ENCODE measurements at places on chromosomes 16 and 17.

- no peak for DNase-seq
Observed at GRCh38 chr17:4788159-4788806, 481 bp upstream of the GLTPD2 start.

DNA sequence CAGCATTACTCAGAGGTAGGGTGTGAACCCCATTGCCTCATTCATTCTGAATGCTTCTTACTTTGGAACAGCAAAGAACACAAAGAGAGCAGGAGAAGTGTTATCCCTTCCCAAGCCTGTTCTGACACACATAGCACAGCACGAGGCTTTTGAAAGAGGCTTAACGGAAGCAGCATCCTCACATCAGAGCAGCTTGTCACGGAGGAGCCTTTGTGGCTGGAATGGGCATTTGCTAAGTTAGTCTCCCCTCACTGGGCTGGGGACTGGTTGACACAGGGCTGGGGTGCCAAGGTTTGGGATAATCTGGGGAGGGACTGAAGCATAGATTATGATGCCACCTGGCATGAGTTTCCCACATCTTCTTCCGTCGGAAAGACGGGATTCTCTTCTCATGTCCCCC lies 167.5 kb upstream of the DNAH9 start:
- no peak for DNase-seq

- DNase-seq: no peak
Observed at GRCh38 chr17:18967916-18968315, 16.0 kb downstream of the SLC5A10 start.

DNA sequence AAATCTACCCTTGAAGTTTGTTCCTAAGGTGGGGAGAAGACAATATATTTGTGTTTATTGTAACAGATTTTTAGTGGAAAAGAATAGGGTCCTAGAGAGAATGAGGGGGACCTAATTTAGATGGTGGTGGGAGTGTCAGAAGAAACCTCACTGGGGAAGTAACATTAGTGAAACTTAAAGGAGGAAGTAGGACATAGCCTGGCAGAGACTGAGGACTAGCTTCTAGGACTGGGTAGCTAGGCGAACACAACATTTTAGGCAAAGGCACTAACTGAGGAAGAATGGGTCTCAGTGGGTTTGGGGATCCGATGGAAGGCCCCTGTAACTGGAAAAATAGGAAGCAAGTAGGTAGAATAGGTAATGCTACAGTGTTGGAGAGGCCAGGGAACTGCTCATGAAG lies 4.2 kb upstream of the ARL2BP start:
- DNase-seq: no peak

GRCh38 chr17:78040440-78041385 lies 82.2 kb downstream of the TNRC6C start:
- no peak for DNase-seq

DNA sequence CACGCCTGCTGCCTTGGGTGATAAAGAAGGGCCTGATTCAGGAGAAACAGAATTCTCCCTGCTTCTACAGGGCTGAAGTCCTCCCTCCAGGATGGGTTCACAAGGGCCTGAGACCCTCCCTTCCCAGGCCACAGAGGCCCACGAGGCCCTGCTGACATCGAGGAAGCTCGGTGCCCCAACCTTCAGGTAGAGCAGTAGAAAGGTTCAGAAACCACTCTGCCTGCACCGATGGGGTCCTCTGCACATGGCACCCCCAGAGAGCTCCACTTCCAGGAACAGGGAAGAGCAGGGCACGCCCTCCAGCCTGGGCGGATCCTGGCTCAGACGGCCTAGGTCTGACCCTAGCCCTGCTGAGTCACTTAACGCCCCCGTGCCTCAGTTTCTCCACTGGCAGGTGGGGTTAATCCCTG lies 773 bp downstream of the CENPX start:
- no peak for DNase-seq

DNA sequence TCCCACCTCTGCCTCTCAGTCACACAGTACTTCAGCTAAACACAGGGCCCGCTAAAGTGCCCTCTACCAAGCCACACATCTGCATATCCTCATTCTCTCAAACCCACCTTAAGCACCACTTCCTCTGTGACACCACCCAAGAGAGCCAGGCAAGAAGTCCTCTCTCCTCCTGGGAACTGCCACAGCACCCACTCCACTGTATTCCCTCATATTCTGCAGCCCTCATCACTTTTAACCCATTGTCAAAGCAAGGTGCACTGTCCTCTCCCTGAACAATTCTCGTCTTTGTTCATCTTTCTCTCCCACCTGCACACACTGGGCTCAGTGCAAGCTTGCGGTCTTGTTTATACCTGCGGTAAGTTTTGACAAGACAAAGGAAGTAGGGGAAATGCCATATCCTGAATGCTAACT lies 13.6 kb downstream of the CHD9 start:
- DNase-seq: no peak

DNA sequence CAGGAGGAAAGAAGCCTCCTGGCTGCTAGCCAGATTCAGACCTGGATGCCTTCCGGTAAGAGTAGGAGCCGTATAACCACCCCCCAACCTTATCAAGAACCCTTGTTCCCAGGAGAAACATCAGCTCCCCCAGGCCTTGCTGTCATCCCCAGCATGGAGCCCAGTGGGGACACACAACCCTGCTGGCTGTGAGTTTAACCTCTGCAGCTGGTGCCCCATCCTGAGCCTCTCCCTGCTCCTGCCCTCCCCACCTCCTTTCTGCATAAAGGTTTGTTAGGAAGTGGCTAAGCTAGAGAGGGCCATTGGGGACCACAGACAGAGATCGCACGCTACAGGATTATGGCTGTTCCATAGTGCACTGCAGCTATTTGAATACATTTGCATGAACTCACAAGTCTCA lies 55.5 kb upstream of the RPL38 start:
- no peak for DNase-seq

DNA sequence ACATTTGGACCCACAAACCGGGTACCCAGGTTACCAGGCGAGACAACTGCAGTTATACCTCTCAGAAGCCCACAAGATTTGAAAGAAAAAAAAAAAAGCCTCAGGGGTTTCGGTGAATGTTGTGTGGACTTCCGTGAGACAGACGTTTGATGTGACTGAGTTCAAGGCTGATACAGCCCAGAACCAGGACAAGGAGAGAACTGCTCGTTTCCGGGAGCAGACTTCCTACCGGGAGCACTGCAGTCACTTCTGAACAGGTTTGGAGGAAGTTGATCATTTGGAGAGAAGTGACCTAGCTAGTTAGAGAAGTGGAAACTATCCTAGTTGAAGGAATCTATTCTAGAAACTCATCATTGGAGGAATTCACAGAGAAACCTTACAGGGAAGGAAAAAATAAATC lies 847 bp downstream of the CKLF start:
- no peak for DNase-seq

- no peak for DNase-seq
Observed at GRCh38 chr16:85180047-85180826, 68.0 kb upstream of the CIBAR2 start.

DNA sequence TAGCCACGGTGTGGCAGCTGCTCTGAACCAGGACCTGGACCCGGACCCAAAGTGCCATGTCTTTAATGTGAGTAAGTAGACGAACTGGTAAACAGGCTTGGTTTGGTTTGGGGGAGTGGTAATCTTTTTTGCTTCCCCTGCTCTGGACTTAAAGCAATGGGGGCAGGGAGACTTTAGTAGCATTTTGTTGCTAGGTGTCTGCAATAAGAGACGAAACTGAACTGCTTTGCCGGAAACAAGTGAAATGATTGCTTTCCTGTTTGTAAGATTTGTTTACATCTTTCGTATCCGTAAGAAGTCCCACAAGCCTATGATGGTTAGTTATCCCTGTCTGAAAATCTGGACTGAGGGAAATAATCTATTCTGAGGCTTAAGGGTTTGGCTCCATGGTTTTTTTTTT lies 21.5 kb downstream of the PRCD start:
- no peak for DNase-seq

- no peak for DNase-seq
Observed at GRCh38 chr17:78172249-78173051, 4.1 kb downstream of the SYNGR2 start.

DNA sequence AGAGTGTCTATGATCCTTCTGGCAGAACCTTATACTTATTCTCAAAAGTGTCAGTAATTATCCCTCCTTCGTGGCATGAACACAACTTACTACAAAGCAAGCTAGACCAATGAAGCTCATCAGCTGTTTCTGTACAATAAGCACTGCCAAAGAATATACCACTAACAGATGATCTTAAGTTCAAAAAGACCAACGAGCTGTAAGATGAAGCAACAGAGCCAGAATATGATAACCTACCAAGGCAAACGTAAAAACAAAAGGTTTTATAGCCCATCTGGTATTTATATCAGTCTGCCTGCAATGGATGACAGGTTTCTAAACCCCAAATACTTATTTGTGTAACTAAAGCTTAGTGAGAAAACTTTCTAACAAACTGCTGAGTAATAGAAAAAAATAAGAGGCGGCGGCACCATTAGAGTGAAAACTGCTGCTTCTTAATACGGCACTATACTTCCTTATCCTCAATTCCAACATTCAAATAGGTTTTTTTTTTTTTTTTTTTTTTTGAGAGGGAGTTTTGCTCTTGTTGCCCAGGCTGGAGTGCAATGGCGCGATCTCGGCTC lies 22.1 kb downstream of the NME2 start:
- no peak for DNase-seq

DNA sequence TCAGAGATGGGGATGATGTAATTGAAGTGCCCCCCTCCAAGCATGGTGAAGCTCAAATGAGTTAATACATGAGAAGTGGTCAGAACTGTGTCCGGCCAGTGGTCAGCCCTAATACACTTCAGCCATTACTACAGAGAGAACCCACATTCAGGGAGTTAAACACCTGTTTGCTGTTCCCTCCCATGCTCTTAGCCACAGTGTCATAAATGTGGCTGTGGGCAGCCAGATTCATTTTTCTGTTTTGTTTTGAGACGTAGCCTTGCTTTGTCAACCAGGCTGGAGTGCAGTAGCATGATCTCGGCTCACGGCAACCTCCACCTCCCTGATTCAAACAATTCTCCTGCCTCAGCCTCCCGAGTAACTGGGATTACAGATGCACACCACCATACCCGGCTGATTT lies 139.9 kb downstream of the DNAH9 start:
- DNase-seq: no peak

GRCh38 chr16:70715055-70715858 lies 29.4 kb upstream of the MTSS2 start:
- DNase-seq: no peak

DNA sequence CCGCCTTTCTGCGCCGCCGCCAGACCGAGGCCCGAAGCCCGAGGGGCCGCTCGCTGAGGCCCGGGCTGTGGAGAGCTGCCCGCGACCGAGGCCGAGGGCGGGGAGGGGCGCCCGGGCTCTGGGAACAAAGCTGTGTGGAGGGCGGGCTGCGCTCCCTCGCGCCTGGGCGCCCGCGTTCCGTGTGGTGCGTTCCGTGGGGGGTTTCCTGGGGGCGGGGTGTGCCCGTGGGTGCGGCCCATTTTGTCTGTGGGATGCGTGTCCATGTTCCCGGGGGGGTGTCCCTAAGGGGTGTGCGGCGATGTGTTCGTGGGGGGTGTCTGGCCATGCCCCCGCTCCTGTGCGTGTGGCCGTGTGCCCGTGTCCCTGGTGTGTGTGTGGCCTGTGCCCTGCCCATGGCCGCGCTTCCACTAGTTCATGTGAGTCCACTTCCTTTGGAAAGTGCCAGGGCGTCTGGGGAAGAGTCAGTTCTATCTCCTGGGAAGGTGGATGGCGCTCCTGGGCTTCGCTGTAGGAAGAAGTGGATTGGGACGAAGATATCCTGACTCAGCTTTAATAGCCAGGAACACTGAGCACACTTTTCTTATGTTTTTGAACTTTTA lies 520 bp downstream of the JPT2 start:
- no peak for DNase-seq

DNA sequence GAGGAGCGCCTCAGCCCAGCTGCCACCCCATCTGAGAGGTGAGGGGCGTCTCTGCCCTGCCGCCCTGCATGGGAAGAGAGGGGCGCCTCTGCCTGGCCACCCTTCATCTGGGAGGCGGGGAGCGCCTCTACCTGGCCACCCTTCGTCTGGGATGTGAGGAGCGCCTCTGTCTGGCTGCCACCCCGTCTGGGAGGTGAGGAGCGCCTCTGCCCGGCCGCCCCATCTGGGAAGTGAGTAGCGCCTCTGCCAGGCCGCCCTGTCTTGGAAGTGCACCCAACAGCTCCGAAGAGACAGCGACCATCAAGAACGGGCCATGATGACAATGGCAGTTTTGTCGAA lies 114.4 kb upstream of the CES5A start:
- DNase-seq: no peak

- DNase-seq: no peak
Observed at GRCh38 chr16:13561291-13562070, 358.5 kb upstream of the ERCC4 start.
